ENCODE measurements at places on chromosomes 12 and 14.

DNA sequence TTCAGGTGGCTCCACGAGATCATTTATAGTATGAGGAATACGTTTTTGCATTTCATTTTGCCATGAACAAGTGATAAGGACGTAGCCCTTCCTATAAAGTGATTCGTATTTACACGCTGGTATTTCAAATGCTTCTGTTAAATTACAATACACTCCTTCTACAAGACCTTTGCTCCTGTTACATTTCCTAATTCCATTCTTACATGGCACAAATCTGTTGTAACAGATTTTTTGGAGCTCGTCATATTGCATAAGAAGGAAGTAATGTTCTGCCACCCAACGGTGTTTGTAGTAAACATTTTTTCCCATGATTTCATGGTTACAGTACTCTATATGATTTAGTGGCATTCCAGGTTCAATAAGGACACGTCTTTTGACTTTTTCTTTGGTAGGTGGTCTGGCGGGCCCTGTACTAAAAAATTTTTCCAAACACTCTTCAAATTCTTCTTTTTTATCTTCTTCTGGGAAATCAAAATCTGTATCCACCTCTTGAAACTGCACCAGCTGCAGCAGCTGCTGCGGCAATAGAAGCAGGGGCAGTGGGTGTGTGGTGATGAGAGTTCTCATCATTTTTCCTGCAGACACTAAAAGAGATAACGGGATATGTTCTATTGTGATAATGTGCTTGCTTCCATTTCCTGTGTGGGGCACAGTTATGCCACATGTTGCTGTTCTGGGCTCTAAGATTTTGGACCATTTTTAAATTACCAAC is 4.2 kb downstream of the RNASE9 start:
- DNase-seq: no peak

- no peak for DNase-seq
Observed at GRCh38 chr12:126727218-126728075, 1539.5 kb upstream of the TMEM132C start.

DNA sequence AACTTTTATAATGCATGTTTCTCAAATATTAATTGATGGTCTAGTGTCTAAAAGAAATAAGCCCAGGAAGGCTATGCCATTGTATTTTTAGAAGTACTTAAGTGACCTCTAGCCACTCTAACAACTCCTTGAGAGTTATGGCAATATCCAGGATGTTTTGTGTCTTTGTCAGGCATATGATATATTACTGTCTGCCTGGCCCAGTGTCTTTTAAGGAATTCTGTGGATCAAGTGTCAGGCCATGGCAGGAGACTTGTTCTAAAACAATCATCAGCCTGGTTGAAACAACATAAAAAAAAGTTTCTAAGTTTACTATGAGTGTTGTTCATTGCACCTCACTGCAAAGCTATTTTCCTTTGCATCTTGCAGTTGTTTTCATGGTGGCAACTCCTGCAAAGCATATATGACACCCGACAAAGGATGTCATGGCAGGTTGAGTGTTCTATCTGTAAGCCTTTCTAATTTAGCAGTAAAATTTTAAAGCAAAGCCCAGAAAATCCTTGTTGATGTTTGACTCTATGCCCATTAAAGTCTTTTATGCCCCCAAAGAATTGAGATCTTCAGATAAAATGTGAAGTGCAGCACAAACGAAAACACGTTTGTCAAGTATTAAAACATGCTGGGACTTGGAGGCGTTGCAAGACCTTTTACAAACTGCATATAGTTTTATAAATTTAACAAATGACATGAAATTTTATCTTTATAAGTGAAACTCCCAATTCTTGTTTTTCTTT is 89.5 kb upstream of the SLC38A2 start:
- no peak for DNase-seq

GRCh38 chr12:47804171-47804570 is 15.5 kb downstream of the HDAC7 start:
- no peak for DNase-seq

- no peak for DNase-seq
Observed at GRCh38 chr12:117412465-117413188, 51.2 kb upstream of the NOS1 start.

DNA sequence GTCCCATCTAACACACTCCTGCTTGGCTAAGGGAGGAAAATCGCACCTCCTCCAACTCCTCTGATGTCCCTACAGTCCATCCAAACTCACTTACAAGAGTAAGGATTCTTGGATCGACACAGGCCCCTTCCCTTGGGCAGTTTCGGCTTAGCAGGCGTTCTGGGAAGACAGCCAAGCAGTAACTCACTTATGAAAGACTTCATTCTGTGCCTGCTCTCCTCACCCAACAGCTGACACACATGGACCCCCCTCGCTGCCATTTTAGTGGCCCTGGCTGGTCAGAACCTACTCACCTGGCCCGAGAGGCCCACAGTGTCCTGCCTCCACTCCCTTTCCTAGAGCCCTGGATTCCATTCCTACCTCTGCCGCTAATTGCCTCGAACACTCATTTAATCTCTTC is 52.3 kb upstream of the BCL2L14 start:
- no peak for DNase-seq

DNA sequence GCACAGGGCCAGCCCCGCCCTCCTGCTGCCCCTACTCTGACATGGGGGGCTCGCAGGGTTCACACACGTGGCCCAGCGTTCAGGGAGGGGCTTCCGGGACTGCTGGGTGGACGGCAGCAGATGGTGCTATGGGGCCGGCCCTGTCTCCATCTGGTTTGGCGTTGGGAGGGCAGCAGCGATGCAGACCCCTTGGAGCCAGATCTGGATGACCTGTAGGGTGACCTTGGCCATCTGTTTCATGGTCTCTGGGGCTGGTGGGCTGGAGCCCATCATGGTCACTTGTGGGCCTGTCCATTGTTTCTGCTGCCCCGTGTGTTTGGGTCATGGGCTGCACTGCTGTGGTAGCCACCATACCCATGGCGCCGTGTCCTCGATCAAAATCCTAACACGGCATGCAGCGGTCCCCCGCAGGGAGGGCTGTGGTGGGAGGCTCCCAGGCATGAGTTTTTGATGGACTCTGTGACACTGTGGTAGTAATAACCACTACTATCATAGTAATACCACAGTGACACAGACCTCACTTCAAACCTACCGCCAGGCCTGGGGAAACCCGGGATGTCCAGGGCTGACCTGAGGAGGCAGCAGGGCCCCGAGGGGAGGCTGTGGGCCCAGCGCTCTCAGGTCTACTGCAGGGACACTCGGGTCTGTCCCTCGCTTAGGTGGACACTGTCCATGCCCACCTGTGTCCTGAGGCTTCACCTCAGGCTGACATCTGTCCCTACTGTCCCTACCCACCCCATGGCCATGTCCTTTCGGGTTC is 359.4 kb downstream of the TMEM121 start:
- no peak for DNase-seq

DNA sequence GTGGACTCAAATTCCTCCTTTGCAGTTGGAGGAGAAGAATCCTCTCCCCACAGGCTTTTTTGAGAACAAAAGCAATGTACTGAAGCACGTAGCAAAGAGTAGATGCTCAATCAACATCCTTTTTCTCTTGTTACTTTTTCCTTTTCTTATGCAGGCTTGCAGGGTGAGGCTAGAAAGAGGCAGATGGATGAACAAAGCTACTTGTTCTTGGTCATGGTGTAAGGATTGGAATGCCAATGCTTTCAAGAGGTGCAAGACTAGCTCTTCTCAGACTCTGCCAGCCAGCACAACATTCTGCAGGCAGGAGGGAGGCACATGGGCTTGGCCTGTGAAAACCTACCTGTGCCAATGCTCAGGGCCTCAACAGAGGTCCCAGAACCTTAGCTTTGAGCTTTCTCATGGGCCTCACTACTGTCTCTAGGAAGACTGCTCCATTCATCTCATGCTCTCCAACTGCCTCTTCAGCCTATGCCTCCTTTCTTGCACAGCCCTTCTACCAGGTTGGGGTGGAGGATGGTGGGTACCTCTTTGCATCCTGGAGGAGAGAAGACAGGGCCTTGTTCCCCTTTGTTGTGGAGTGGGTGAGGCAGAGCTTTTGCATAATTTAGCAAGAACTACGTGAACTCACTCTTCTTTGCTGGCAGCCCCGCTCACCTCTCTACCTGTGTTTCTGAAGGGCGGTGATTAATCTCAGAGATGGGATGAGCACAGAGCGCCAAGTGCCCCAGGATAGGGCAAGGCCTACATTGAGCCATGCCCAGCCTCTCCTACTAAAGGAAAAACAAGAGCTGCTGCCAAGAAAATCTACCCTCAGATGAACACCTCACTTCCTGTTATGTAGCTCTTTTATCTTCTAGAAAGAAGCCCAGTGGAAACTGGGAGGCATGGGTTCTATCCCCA is 1119.7 kb downstream of the VRK1 start:
- DNase-seq: no peak

GRCh38 chr14:55572578-55572977 is 7.4 kb upstream of the KTN1 start:
- no peak for DNase-seq

DNA sequence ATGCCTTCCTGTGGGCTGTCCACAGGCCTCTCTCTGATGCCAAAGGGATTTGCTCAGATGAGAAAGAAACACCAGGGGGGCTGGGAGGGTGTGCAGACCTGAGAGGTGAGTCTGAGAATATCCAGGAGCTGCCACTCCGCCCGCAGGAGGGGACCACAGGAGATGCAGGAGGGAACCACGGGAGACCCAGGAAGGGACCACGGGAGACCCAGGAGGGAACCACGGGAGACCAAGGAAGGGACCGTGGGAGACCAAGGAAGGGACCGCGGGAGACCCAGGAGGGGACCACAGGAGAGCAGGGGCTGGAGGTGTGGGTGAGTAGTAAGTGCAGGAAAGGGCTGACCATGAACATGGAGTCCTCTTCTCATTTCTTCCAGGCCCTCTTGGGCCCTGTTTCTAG is 74.6 kb upstream of the SFSWAP start:
- no peak for DNase-seq

DNA sequence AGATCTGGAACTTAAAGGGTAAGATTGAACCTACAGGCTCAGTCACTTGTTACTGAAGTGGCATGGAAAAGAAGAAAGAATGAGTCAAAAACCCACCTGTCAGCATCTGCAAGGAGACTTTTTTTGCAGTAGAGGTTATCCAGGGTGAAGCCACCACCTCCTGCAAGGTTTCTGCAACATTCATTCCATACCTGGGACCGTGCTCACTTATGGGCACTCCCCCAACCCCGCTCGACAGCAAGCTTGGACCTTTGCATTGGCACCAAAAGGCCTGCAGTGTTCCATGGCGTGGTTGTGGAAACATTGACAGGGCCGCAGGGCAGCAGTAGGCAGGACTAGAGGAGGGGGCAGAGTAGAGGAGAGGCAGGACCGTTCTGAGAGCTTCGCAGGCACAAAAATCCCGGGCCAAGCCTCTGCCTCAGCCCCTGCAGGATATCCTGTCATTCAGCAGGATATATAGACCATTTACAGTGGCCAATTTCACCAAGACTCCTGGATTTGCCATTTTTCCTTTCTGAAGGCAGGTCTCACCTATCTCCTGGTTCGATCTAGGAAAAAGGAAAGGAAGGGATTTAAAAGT is at the start of gene STAB2:
Gene STAB2, plus strand, starts transcription at position 483 of the 580 bp plus-strand sequence. CDS start 204 bp downstream, outside the sequence.
- no peak for DNase-seq

- DNase-seq: no peak
Observed at GRCh38 chr14:60251877-60252276, 2.9 kb downstream of the PPM1A start.

GRCh38 chr12:109968032-109968420 is 28.1 kb downstream of the GIT2 start:
- peak; percentile 60 for DNase-seq

- no peak for DNase-seq
Observed at GRCh38 chr14:29663281-29663801, 264.3 kb downstream of the PRKD1 start.

DNA sequence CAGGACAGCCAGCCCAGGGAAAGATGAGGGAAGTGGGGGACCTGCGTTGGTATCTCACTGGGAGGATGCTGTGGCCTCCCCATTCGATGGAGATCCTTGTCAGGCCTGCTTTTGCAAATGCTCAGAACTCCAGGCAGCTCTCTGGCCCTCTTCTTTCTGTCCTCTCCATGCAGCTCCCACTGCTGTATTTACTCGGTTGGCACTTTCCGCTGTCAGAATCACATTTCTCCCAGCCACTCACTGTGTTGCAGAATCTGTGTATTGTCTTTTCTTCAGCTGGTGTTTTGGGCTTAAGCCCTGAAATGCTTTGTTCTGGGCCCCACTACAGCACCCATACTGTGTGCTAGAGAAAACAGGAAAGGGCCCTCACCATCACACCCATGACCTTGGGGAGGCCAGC is 401.1 kb downstream of the RGS6 start:
- DNase-seq: no peak

DNA sequence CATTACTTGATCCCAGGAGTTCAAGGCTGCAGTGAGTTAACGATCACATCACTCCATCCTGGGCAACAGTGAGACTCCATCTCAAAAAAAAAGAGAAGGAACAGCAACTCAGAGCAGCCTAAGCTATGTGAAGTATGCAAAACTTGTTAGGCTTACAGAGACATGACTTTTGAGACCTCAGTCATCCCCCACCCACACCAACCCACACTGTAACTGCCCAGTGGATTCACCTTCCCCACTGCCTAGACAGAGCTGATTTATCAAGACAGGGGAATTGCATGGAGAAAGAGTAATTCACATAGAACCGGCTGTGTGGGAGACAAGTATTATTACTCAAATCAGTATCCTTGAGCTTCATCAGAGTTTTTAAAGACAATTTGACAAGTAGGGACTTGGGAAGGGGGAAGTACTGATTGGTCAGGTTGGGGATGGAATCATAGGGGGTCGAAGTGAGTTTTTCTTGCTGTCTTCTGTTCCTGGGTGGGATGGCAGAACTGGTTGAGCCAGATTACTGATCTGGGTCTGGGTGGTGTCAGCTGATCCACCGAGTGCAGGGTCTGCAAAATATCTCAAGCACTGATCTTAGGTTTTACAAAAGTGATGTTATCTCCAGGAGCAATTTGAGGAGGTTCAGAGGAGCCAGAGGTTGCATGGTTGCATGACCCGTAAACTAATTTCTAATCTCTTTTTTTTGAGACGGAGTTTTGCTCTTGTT is 6.2 kb upstream of the WDR89 start:
- DNase-seq: no peak

GRCh38 chr14:53621433-53621832 is 335.2 kb downstream of the BMP4 start:
- no peak for DNase-seq

DNA sequence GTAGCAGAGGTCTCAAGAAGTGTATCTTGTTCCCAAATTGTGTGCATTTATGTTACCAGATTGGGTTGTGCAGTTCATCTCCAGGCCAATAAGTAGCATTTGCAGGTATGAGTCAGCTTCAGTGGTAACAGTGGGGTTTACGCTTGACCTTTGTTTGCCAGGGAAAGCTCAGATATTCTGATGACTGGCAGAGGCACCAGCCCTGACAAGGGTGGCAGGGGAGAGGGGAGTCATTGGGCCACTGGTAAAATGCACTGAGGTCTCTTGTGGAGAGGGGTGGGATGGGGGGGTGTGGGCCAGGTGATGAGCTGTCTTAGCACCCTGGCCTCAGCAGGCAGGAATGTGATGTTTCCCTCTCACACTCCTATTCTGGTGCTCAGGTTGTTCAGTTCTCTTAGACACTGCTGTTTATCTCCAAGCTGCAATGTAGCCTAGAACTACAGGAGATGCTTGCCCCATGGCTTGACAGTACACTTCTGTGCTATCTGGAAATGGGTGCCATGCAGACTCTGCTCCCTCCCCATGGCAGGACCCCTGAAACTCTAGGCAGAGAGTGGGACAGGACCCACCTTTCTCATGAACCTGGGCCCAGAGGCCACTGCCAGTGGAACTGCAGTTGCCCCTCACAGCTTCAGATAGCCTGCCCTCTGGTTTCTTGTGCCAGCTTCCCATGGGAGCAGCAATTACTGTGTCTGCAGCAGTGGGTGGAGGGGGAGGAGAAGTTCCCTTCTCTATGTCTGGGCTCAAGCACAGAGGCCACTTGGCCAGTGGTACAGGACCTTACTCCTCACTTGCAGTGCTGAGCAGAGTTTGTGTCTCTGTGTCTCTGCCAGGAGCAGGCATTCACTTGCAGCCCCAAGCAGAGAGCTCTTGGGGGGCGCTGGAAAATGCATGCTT is 31.9 kb downstream of the USP15 start:
- DNase-seq: peak; percentile 22

All from CD4-positive, alpha-beta T cell treated with Interleukin-4 for 4 hours (primary cell).